ENCODE measurements at places on chromosomes 5 and 9.

DNA sequence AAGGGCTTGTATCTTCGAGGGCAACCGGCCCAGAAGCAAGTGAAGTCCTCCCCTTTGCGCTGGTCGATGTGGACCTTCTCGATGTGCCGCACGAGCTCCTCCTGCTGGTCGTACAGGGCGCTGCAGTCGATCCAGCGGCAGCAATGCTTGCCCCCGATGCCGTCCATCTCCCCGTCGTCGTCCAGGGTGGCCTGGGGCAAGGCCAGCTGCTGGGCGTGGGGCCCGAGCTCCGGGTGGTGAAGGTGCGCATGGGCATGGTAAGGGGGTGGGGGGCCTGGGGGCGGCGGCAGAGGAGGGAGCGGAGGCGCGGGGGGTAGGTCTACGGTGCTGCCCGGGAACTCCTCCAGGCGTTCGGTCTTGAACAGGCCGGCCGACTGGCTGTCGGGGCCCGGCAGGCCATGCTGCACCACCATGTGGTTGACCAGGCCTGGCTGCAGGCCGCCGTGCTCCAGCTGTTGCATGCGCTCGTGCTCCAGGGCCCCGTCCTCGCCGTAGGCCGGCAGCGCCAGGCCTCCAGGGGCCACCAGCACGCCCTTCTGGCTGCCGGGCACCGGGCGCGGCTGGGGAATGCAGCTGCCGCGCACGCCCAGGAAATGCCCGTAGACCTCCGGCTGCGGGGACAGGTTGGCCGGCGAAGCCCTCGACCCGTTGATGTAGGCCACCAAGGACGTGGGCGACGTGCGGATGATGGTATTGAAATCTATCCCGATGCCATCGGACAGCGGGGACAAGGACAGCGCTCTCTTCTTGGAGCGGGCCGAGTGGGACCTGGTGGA is 181.8 kb downstream of the GLIS3 start:
- DNase-seq = peak; percentile 41

DNA sequence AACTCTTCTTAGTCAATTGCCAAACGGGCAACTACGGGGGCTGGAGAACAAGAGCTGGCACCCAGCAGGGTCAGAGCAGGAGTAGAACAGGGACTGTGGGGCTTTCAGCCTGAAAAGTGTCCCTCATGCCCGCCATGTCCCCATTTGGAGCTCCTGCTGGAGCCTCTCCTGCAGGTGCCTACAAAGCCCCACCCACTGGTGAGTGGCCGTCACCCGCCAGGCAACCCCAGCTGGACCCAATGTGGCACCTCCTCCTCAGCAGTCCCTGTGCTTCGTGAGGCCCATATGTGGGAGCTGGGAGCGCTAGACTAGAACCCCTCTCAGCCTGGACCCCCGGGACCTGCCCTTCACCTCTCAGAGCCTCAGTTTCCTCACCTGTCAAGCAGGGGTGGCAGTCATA is 40.9 kb downstream of the VAV2 start:
- peak; percentile 30 for DNase-seq

DNA sequence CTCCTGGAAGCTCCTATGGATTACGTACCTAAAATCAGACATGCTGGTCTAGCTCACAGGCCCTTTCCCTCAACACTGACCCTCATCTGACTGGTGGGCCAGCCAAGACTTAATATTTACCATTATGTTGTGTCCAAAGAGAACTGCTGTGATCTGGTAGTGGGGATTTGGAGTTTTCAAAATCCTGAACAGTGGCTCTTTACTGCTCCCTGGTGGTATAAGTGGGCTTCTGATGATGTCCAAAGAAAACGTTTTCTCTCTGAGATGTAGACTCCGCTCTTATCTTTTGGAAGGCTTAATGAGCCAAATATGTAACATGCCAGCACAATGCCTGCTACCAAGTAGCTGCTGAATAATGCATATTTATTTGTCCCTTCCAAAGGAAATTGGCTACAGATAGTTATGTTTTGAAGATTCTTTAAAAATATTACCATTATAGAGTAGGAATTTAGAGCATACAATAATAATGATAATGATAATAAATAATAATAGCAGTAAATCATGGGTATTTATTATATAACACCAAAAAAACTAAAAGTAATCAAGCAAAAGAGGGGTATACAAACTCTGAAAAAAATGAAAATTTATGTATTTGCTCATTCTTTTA is 406.6 kb upstream of the TNC start:
- DNase-seq = no peak

DNA sequence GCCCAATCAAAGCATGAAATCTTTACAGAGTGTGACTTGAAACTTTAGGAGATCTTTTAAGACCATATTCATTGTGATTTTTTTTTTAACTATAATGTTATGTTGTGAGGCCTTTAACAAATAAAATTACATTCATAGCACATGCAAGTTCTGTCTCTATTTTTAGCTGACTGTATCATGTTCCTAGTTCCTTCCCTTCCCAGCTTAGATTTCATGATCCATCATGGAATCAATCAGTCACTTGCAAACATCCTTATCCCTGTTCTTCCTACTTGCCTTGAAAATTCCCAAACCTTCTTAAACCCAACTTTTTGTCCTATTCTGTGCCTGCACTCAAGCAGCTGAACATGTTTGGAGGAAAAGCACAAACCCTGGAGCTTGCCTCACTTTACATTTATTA is 141.8 kb downstream of the DMXL1 start:
- DNase-seq = no peak

GRCh38 chr5:75108515-75108914 is 56.2 kb upstream of the GCNT4 start:
- DNase-seq = no peak

- no peak for DNase-seq
These were observed 70.1 kb downstream of the RGS3 start for GRCh38 chr9:113533335-113534225.

DNA sequence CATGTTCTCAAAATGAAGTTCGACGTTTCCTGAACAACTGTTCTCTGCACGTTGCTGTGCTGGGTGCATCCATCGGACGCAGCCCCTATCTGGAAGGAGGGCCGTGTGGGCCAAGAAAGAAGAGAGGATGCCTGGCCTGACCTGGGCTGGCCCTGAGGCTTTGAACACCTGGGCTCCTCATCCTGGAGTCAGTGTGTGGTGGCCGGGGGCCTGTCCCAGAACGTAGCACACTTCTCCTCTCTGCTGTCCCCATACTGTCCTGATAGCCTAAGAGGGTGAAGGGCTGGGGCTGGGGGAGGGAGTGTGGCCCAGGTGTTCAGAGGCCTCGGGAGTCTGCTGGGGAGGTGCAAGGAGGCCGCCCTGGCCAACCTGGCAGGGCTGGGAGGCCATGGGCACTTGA is 21.5 kb downstream of the COL5A1 start:
- no peak for DNase-seq

DNA sequence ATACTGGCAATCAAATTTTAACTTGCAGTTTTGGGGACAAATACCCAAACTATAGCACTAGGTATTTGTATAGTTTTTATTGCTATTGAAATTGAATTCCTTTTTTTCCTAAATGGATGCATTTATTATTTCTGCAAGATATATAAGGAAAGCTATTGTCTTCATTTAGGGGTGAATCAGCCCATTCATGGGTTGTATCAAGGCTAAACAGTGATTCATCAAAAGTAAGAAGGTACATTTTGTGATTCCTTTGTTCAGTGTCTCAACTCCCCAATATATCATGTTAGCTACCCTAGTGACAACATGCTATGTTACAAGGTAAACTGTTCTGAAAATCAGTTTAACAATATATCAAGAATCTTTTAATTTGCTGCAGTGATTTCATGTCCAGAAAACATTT is 185.7 kb downstream of the PLK2 start:
- no peak for DNase-seq

GRCh38 chr9:89878687-89879086 is 273.9 kb downstream of the GADD45G start:
- DNase-seq = peak; percentile 54

- DNase-seq = no peak
These were observed 159.8 kb upstream of the MEF2C start for GRCh38 chr5:89042746-89043145.

- DNase-seq = no peak
These were observed 109.9 kb downstream of the EDIL3 start for GRCh38 chr5:84274585-84275468.

DNA sequence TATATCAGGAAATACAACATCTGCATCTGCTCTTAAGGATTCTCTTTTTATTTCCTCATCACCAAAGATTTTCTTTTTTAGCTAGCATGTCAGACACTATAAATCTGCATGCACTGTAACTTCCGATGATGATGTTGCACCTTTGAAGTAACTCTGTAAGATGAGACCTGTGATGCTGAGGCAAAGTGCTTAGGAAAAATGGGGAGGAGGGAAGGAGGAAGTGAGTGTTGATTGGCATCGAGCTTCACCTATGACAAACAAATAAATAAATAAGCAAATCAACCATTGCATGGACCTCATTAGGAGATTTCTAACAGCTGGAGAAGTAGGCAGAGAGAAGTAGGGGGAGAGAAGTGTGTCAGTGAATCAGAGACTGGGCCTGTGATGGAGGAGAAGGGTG is 52.6 kb downstream of the ENC1 start:
- DNase-seq = no peak

DNA sequence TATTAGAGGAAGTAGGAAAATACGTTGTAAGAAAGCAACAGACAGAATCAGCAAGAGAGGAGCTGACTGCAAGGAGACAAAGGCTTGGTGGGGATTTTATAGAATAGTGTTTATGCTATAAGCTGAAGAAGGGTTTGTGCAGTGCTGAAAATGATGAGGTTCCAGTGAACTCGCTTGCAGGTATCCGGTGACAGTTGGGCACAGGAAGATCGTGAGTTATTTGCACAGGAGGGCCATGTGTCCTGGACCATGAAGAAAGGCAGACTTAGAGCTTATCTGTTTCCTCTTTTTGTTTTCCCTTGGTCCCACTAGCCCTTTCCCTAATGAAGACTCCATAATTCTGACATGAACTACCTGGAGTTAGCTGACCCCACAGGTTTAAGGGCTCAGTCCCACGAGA is 61.4 kb downstream of the NXNL2 start:
- DNase-seq = no peak

DNA sequence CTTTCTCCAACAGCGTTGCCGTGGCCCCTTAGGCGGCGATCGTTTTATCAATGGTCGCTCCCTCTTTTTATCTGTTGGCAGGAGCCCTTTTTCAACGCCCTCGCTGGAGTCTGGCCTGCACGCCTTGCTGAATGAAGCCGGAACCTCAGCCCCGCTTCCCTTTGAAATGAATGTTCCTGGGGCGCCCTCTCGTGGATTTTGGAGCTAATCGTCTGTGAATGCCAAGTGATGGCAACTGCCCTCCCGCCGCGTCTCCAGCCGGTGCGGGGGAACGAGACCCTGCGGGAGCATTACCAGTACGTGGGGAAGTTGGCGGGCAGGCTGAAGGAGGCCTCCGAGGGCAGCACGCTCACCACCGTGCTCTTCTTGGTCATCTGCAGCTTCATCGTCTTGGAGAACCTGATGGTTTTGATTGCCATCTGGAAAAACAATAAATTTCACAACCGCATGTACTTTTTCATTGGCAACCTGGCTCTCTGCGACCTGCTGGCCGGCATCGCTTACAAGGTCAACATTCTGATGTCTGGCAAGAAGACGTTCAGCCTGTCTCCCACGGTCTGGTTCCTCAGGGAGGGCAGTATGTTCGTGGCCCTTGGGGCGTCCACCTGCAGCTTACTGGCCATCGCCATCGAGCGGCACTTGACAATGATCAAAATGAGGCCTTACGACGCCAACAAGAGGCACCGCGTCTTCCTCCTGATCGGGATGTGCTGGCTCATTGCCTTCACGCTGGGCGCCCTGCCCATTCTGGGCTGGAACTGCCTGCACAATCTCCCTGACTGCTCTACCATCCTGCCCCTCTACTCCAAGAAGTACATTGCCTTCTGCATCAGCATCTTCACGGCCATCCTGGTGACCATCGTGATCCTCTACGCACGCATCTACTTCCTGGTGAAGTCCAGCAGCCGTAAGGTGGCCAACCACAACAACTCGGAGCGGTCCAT is 10.0 kb downstream of the S1PR3 start:
- peak; percentile 87 for DNase-seq

DNA sequence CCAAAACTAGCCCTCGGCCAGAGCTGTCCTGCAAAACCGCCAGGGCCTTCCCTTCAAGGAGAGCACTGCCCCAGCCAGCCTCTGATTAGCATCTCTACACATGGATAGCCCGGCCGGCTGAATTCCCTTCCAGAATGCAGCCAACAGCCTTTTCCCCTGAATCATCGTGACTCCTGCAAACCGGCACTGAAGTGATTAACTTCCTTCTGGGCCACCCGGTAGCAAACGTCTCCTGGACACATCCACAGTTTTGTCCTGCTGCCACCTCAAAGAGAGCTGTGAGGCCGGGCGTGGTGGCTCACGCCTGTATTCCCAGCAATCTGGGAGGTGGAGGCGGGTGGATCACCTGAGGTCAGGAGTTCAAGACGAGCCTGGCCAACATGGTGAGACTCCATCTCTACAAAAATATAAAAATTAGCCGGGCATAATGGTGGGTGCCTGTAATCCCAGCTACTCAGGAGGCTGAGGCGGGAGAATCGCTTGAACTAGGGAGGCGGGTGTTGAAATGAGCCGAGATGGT is 21.1 kb upstream of the EEIG1 start:
- DNase-seq = no peak

DNA sequence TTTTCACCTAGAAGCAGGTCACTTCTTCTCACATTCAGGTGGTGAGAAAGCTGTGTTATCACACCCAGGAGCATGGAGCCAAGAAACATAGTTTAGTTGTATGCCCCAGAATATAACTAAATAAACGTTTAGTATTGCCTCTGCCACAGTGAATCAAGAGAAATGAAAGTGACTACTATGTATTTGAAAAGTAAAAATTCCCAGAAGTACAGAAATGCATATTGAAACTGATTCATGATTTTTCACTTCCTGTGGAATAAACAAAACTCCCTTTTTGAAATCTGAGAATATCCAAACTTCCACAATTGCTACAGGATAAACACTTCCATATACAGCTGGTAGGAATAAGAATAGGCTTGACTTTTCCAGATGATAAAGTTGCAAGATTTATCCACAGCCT is 15.3 kb upstream of the NINJ1 start:
- DNase-seq = no peak

DNA sequence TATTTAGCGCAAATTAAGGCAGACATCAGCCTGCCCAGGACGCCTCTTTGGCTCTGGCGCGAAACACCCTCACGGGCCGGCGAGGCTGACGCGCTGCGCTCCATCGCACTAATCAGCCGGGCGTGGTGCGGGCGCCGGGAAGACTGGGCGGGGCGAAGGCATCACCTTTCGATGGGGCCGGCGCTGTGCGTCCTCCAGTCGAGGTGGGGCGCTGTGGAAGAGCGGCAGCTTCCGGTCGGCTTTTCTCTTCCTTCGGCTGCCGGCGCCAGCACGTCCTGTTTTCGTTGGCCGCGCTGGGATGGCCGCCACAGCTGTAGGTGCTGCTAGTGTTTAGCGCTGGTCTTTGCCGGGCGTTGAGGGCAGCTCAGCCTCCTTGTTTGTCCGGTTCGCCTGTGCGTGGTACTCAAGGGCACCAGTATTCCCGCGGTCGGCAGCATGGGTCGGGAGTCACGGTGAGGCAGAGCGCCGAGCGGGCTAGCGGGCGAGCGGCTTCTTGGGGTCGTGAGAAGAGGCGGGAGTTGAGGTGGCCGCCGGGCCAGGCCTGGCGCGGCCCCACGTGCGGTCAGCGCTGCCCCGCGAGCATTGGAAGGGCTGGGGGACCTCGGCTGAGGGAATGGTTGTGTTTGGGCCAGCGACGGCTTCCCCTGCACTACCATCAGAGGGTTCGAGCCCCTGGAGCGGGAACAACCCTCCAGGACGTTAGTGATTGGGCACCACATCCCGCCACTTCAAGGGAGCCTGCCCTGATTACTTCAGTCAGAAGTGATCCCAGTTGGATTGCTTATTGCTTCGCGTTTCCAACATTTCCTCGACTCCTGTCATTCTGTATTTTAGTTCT is at the start of gene DDX46:
Gene DDX46, plus strand, starts transcription at position 276 of the 838 bp plus-strand sequence. Its CDS starts 160 bp downstream, at position 436.
- DNase-seq = peak; percentile 95
